IPS DF 6.9 (cell line): ENCODE measurements at places on chromosomes 11 and 22.

DNA sequence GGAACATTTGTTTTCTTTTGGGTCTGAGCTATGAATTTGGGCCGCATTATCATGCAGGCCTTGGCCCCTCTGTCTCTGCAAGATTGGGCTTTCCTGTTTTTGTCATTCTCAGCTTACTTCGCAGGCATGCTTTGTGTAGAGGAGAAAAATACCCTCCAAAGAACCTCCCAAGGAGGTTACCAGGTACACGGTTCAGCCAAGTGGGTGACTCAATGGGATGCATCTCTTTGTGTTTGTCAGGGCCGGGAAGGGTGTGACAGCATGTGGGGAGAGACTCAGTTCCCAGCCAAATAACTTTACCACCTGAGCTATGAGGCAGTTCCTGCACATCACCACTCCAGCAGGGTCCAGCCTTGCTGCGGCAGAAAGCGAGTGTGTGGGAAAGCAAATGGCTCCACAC lies 47.8 kb upstream of the CLDN5 start:
- DNase-seq, result no peak

GRCh38 chr22:50253941-50254340 lies 2.9 kb upstream of the HDAC10 start:
- DNase-seq, result no peak

- no peak for DNase-seq
Observed at GRCh38 chr11:130188047-130188446, 28.5 kb downstream of the ST14 start.

DNA sequence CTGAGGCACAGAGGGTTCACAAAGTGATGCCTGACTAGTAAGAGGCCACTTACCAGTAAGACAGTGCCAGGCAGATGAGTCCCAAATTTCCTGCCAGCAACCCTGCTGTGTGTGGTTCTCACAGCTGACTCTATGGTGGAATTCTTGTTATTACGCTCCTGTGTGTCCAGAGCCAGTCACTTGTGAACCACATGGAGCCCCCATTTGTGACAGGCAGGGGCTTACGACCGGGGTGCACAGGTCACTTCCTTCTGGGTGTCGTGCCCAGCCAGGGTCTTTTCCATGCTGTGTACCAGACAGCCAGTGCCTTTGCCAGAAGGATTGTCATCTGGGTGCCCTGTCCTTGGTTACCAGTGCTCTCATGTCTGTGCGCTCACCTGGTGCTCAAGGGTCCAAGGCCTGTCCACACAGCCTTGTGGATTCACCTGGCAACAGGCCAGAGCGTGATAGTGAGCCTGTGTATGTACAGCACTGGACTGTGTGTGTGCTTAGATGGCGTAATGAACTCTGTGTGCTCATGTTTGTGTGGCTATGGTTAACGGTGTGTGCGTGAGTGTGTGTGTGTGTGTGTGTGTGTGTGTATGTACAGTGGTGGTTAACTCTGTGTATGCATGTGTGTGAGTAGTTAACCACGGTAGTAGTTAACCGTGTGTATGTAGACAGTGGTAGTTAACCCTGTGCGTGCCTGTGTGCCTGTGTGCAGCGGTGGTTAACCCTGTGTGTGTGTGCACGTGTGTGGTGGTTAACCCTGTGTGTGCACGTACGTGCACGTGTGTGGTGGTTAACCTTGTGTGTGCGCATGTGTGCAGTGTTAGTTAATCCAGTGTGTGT lies 18.6 kb downstream of the GRAMD4 start:
- no peak for DNase-seq

DNA sequence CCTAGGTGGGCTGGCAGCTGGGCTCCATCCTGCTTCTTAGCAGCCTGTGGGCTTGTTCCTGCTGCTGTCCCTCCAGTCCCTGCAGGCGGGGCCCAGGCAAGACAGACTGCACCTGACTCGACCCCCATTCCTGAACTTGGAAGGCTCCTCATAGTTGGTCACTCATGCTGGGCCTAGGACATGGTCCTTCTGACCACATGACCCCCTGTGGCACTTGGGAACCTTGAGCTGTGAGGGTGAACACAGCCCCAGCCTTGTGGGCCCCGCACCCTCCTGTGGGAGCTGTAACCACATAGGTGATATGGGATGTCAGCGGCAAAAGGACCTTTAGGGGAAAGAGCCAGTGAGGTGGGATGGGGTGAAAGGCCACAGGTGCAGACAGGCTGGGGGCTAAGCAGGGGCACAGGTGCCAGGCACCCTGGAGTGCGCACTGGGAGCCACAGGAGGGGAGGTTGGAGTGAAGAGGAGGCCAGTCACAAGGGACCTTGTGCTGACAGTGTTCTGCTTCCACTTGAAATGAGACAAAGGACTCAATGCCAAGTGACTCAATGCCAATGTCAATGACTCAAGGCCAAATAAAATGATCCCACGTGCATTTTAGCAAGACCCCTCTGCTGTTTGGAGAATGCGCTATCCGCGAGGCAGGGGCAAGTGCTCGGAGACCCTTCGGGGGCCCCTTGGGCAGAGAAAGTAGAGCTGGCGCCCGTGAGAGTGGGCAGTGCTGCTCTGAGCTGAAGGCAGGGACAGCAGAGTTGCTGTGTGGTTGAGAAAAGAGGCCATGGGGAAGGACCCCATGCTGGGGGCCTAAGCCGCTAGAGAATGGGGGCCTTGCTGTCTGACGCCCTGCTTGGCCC lies 90.7 kb downstream of the MORC2 start:
- DNase-seq, result no peak

GRCh38 chr11:102320188-102320587 lies 2.9 kb downstream of the BIRC3 start:
- no peak for DNase-seq

GRCh38 chr11:2844116-2844842 lies 41.3 kb downstream of the CDKN1C start:
- DNase-seq, result no peak

DNA sequence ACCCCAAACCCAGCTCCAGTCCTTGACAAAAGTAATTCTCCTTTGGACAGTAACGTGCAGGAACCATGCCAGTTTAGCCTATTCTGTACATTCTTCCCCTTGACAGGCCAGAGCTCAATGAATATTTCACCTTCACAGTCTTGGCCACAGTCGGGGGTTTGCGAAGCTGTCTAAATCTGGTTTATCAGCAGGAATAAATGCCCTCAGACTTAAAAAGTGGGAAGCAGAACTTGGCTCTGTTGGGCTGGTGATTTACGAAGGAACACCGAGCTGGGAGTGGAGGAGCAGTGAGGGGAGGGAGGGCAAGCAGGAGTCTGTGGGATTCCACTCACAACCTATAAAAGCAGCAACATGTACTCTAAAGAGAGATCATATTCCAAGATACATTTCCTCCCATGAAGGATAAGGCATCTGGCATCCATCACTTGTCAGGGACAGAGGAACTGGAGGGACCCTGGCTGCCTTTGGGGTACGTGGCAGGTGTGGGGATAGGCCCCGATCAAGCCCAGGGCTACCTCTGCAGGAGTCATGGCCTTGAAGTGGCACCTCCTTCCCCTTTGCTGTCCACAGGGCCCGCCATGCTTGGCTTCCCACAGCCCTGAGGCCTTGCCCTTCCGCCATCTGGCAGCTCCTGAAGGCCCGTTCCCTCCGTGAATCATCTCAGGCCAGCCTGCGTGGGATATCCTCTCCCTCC lies 154.3 kb downstream of the ADAMTS15 start:
- DNase-seq, result no peak

DNA sequence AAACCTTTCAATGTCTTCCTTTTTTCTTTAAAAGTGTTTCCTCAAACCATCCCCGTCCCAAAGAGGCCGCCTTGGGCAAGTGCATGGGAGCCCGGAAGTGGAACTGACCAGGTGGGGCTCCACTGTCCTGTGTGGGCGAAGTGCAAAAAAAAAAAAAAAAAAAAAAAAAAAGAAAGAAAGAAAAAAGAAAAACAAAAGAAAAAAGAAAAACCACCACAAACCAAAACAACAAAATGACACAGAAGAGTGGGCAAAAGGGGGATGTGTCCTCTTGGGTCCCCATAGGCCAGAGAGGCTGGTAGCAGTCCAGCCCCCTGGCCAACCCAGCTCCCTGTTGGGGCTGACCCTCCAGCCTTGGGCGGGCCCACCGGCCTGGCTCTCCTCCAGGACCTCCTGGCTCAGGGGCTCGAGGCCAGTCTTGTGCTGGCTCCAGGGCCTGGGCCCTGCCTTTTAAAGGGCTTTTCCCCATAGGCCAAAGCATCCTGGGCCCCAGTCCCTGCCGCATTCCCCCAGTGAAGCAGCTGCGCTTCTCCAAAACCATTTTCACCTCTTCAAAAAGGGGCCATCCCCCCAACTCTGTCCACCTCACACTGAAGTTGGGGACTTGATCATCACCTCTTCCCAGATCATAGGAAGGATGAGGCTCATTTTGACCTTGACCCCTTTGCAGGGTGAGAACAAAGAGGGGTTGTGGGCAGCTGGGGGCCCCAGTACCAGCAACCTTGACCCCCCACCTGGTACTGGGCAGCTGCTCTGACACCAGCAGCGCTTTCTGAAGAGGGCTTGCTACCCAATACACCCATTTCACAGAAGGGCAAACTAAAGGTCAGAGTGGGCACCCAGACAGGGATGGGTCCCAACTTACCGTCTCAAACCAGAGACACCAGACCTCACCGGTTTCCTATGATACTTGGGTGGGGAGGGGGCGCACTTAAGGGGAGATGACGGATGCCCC lies 9.4 kb downstream of the CBX6 start:
- no peak for DNase-seq

GRCh38 chr11:118606157-118606843 lies 1.1 kb upstream of the PHLDB1 start:
- no peak for DNase-seq

- DNase-seq, result no peak
Observed at GRCh38 chr22:48417225-48418070, 1410.2 kb downstream of the BRD1 start.

DNA sequence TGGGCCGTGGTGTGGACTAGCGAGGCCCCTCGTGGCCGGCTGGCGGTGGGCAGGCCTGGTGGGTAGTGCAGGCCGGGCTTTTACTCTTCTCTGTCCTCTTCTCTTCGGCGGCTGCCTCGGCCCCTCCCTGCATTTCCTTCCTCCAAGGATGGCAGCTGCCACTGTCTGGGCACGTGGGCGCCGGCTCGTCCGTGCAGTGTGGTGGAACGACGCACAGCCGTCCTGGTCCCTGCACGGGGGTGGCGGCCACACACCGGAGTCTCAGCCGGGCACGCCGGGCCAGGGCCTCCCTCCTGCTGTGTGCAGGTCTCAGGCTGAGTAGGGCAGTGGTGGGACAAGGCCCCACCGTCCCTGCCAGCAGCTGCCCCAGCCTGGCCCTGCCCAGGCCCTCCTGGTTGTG lies 37.7 kb downstream of the MOB2 start:
- no peak for DNase-seq

DNA sequence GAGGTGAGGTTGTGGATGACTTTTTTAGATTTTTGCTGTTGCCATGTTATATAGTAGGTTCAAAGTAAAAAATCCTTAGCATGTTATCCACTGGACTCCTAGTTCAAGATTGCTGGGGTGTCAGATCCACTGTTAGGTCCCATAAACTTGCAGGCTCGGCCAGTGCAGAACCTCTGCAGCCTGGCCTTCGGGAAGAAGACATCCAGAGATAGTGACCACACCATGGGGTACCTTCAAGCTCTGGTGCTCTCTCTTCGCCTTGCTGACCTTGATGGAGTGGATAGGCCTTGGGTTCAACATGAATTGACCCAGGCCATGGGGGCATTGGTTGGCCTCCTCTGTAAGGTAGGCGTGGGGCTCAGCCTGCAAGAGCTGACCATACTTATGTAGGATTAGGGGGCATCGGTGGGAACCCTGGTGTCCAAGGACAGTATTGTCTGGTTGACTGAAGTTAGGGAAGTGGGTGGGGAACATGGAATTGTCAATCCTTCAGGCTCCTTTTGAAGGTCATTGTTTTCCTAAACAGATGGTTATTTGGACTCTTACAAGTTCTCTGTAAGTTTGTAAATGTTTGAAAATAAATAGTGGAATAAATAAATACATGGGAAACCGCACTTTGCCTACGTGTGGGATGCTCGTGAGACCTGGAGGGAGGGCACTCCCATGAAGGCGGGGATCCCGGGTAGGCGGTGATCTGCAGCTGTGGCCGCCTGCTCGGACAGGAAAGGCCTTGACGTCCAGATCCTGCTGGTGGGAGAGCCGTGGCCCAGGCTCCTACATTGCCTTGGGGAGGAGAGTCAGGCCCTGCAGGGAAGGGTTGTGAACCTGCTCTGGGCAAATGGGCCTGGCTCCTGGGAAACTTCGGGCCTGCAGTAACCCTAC lies 37.1 kb downstream of the BCR start:
- no peak for DNase-seq

DNA sequence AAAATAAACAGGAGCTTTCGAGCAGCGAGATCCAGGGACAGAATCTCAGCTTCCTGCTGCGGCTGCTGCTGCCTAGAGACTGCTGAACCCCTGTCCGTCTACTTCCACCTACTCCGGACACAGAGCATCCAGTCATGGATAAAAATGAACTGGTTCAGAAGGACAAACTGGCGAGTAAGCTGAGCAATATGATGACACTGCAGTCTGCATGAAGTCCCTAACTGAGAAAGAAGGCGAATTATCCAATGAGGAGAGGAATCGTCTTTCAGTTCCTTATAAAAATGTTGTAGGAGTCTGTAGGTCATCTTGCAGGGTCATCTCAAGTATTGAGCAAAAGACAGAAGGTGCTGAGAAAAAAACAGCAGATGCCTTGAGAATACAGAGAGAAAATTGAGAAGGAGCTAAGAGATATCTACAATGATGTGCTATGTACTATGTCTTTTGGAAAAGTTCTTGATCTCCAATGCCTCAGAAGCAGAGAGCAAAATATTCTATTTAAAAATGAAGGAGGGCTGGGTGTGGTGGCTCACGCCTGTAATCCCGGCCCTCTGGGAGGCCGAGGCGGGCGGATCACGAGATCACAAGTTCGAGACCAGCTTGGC lies 11.1 kb upstream of the MS4A2 start:
- DNase-seq, result no peak

DNA sequence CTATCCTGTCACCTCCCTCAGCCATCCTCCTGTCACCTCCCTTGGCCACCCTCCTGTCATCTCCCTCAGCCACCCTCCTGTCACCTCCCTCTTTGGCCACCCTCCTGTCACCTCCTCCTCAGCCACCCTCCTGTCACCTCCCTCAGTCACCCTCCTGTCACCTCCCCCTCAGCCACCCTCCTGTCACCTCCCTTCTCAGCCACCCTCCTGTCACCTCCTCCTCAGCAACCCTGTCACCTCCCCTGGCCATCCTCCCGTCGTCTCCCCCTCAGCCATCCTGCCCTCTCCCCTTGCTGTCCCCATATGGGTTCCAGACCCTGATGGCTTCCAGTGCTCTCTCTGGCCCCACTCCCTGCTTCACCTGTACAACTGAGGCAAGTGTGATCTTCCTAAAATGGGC lies 61.8 kb downstream of the SCUBE1 start:
- DNase-seq, result no peak

GRCh38 chr11:134118006-134118405 lies 49.1 kb downstream of the JAM3 start:
- no peak for DNase-seq

- no peak for DNase-seq
Observed at GRCh38 chr11:118638726-118639125, 31.3 kb downstream of the PHLDB1 start.

DNA sequence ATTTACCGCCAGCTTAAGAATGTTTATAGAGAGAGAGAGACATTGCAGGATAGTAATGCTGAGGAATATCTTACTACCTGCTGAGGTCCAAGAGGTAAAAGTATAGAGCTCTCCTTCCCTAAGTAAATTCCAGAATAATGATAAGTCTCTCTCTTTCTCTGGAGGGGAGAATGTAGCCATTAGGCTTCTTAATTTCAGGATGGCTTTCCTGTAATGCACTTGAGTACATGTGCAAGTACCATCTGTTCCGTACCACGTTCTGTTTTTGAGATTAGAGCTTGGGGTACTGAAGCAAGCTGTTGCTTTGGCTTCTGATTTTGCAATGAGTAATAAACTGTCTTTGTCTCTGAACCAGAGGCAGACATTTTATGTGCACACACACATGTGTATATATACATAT lies 1314.0 kb downstream of the JRKL start:
- DNase-seq, result no peak

GRCh38 chr11:31477528-31478222 lies 31.7 kb downstream of the IMMP1L start:
- DNase-seq, result no peak
